Activated B cell treated with CpG ODN at 0.5 μM for 24 hours (primary cell): ENCODE measurements at places on chromosomes 7 and 10.

- no peak for DNase-seq
Observed at GRCh38 chr7:102097601-102098161, 189.0 kb upstream of the SH2B2 start.

- DNase-seq: no peak
Observed at GRCh38 chr7:28203508-28204240, 23.1 kb upstream of the JAZF1 start.

DNA sequence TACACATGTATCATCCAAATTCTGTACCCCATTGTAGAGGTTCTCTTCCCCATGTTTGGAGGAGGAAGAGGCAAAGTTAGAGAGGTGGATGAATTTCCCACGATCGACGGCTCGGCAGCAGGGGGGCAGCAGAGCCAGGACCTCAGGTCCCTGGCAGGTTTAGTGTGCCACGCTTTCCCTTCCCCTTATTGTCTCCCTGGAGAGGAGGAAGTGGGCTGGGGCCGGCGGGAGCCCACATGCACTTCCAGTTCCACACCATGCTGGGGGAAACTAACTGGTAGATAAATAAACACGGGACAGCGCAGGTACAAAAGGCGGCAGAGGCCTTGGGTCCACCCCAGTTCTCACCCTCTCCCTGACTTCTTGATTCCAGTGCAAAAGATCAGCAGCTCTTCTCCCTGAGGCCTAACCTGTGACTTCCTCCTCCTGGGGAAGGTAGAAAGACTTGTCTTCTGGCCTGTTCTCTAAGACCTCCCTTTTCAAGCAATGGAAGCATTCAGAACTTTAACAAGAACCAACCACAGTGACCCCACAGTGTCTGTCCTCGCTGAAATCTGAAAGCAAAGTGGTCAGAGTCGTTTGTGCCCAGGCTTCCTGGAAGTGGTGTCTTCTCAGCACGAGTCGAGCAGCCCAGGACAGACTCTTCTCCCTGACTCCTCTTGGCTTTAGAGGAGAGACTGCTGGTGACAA is 30.5 kb upstream of the SRGN start:
- DNase-seq: no peak

GRCh38 chr7:26348234-26348851 is 56.7 kb downstream of the SNX10 start:
- no peak for DNase-seq

GRCh38 chr10:7606951-7607404 is 59.8 kb downstream of the ITIH5 start:
- DNase-seq: no peak

DNA sequence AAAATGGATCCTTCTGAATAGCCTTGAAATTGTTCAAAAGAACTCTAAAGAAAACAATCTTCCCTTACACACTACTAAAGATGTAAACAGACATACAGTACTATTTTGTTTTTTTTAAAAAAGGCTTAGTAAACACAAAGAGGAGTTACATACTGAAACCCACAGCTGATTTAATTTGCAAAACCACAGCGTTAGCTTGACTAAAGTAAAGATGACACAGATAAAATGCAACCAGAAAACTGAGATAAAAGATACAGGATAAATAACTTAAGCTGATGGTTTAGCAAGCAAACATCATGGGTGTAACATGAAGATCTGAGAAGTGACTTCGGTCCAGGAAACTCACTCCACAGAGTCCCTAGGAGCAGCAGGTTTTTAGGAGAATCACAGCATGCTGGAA is 21.8 kb downstream of the PRKCQ start:
- no peak for DNase-seq

GRCh38 chr10:46310143-46310514 is 23.3 kb downstream of the ANTXRL start:
- DNase-seq: peak; percentile 10

DNA sequence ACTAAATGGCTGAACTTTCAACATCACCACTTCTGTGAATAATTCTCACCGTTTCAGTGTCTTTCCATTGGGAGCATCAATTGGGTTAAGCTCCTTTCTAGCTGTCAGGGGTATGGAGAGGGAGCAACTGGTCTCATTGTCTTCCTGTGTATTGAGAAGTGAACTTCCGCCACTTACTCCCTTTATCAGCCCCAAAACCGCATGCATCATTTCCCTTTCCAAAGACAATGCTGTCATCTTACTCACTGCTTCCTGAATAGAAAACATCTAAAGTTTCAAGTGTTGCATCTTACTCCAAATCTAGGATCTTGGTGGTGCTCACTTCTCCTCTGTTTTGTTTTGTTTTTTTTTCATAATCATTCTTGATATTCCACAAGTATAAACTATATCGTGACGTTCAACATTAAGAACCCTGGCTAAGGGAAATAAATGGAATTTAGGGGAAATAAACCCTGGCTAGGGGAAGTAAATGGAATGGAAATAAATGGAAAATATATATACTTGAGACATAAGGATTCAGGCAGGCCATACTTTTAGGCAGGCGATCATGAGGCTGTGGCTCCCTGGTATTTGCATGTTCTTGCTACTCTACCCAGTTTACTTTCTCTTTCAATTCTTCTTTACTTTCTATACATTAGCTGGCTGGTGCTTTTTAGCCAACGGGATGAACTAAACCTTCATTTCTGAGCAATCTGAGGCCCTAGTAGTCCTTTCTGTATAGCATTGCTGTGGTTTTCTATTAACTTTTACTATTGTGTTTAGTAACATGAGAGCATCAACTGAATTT is 371.9 kb downstream of the BMPER start:
- DNase-seq: no peak

- no peak for DNase-seq
Observed at GRCh38 chr7:111531993-111532392, 30.3 kb downstream of the IMMP2L start.
